ENCODE measurements at places on chromosomes 2 and 18. TPM values are rescaled to one million over a fixed set of nuclear protein-coding genes. Genes with fewer than 3 reads are reported as not detected.

- no peak for DNase-seq
Observed at GRCh38 chr2:10992023-10992791, 80.5 kb downstream of the KCNF1 start.

DNA sequence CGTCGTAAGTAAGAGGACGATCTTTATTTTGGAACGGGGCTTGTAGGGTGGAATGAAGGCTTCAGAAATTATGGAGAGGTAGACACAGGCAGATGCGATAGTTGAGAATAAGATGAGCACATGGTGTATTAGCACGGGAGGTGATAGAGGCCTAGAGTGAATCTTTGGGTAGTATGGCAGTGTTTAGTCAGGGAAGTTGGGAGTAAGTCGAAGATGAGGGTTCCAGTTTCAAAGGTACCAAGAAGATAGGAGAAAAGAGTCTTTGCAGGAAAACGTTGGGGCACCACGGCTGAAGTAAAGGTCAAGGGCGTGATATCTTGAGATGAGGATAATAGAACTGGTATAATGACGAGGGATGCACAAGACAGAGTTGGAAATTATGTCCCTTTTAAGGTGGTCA lies 654 bp downstream of the PIK3C3 start:
- no peak for DNase-seq

GRCh38 chr2:142165790-142166189 lies 35.0 kb upstream of the LRP1B start:
- DNase-seq: no peak

- no peak for DNase-seq
Observed at GRCh38 chr18:54119524-54120019, 104.9 kb downstream of the MBD2 start.

Gene SP140
- total RNA-seq: 137 TPM
